ENCODE measurements at places on chromosomes 2 and 18.

- no peak for DNase-seq
These were observed 841.0 kb downstream of the RNF144A start for GRCh38 chr2:7758073-7758759.

DNA sequence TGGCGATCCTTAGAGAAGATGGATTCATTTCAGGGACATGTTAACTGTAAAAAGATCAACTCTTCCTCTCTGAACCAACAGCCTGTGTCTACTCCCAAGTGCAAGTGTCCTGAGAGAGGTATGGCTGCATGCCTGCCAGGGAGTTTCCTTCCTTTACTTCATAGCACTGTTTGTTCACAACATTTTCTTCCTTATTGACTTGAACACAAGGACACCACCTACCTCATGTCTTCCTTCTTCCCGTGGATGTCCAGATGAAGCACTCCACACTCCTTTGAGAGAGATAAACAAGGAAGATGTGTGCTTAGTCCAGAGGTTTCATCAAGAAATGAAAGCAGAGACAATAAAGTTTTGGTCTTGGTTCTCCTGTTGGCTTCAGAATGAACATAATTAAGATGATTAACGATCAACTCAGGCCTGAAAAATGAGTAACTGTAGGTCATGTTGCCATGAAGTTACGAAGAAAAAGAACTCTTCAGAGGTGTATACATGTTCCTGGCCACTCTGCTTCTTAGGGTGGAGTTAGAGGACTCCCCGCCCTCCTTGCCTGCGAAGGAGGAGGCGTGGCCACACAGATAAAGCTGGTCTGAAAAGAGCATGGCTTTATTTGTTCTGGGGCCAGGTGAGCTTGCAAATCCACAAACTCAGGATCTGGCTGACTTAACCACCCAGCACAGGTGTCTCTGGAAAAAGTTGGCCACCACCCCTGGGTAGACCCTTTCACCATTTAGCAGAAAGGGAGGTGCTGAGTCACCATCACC is 155.0 kb upstream of the KCTD1 start:
- no peak for DNase-seq

DNA sequence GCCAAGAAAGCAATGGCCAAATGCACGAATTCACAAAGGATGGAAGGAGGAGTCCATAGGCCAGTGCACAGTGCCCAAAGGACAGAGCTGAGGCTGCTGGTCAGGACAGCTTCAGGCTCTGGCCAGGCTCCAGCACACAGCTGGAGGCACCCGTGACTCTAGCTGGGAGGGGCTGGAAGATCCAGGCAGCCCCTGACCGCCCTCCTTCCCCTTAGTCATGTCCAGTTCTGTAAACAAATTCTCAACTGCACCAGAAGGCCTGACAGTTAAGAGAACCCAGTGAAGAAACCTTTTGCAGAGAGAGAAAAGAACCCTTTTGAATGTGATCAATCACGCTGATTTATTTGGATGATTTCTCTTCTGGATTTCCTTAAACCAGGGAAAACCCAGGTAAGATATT is 7.7 kb upstream of the YWHAQ start:
- no peak for DNase-seq

GRCh38 chr18:25895518-25895917 is 194.9 kb downstream of the SS18 start:
- DNase-seq: no peak

DNA sequence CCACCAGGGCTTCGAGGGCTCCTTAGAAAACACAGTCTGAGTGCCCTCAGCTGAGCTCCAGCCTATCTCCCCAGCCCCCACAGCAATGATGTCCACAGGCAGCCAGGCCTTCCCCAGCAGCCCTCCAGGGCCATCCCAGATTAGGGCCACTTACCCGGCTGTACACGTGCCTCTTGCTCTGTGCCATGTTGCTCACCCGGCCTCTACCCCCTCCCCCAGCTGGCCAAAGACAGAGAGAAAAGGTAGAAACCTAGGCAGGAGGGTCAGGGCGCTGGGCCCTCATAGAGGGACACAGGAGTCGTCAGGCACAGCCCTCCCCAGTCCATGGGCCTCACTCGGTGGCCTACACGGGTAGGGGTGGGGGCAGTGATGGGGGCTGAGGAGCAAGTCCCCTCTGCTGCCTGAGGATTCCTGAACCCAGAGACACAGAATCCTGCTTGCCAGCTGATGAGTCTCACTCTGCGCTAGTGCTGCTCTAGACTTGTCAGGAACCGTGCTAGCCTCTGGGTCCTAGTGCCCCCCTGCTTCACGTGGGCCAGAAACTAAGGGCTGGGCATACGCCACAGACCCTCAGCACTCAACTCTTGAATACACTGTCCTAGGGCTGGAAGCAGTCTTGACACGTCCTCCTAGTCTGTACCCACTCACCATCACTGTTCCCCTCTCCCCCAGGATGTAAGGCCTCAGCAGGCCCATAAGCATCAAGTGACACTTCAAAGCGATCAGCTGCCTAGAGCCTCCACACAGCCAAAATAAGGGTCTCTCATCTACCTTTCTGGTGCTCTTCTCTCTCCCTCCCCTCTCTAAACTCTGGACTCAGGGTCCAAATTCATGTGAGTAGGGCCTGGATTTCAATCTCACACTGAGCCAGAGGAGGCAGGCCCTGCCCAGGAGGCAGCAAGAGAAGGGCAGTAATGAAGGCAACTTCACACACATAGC is at the start of gene DCTN1:
Gene DCTN1 (minus strand): TSS at position 461 of the 939 bp plus-strand sequence. CDS start 274 bp downstream, at position 187.
- peak; percentile 86 for DNase-seq

- no peak for DNase-seq
These were observed 11.1 kb downstream of the E2F6 start for GRCh38 chr2:11454824-11455223.

GRCh38 chr18:24662412-24662821 is 202.0 kb downstream of the HRH4 start:
- no peak for DNase-seq

DNA sequence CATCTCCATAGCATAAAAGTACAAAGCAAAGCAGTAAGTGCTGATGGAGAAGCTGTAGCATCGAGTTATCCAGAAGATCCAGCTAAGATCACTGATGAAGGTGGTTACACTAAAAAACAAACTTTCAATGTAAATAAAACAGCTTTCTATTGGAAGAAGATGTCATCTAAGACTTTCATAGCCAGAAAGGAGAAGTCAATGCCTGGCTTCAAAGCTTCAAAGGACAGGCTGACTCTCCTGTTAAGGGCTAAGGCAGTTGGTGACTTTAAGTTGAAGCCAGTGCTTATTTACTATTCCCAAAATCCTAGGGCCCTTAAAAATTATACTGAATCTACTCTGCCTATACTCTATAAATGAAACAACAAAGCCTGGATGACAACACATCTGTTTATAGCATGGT is 44.0 kb downstream of the METTL8 start:
- DNase-seq: no peak

DNA sequence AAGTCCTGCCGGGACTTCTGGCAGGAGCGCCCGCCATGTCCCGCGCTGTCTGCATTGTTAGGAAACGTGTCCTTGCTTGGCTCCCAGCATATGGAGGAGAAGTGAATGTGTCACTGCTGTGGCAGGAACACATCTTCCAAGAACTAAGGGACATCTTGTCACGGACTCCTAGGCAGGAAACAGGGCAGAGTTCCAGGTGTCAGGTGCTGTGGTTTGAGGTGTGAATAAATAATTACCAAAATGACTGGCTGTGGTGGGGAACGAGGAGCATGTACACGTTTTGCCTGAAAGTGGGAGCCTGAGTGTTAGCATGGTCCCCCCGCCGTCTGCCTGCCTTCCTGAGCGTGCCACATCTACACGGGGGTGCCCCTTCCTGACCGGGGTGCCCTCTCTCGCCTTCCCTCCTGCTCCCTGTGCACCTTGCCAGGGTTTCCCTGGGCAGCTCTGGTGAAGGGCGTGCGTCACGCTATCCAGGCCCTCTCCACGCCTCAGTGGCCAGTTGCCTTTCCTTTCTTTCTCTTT is 237.5 kb downstream of the LDLRAD4 start:
- peak; percentile 84 for DNase-seq

GRCh38 chr2:219772697-219773096 is 145.3 kb downstream of the SLC4A3 start:
- no peak for DNase-seq

DNA sequence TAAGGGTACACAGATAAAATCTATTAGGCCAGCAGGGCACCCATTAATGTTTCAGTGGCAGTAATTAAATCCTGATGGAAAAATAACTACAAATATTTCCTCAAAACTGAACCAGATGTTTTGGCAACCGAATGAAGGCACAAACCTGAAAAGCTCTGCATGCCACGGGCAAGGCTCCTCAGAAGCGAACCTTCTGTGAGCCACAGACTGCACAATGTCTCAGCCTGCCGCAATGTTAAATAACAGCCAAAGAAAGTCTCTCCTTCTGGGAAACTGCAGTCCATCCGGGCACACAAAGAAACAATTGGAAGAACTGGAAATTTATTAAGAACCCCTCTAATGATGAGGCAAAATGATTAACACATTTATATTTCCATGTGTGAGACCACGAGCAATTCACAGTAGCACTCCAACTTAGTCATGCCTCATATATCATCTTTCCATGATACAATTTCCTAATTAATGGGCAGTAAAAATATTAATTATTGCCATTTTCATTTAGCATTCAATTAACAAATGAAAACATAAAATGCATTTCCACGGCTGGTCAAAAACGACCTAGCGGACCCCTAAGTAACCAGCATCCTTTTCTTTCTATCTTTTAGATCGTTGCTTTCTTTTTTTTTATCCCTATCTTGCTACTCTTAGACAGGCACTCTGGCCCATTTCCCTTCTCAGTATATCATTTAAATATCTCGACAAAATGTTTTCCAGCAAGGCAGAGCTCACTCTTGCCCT is 237.5 kb downstream of the EPHA4 start:
- DNase-seq: no peak

GRCh38 chr2:44246840-44247369 is 28.4 kb upstream of the SLC3A1 start:
- DNase-seq: no peak

- DNase-seq: no peak
These were observed 281.8 kb upstream of the CXCR4 start for GRCh38 chr2:136399667-136400289.

DNA sequence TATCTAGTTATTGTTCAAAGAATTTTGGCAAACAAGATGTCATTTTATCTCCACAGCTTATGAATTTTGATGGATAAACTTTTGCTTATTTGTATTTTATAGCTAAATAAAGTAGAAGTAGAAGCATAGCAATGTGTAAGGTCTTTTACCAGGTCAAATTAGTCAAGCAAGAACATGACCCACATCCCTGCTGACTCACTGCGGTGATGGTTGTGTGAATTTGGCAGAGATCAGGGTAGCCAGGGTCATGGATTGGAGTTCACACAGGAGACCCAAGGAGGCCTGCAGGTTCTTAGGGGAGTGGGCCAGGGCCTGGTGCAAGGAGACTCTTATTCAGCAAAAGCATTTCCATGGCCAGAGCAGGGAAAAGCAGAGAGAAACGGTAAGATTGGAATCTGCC is 18.7 kb downstream of the SP140 start:
- DNase-seq: no peak

GRCh38 chr2:15793978-15794377 is 146.4 kb upstream of the MYCN start:
- DNase-seq: no peak

DNA sequence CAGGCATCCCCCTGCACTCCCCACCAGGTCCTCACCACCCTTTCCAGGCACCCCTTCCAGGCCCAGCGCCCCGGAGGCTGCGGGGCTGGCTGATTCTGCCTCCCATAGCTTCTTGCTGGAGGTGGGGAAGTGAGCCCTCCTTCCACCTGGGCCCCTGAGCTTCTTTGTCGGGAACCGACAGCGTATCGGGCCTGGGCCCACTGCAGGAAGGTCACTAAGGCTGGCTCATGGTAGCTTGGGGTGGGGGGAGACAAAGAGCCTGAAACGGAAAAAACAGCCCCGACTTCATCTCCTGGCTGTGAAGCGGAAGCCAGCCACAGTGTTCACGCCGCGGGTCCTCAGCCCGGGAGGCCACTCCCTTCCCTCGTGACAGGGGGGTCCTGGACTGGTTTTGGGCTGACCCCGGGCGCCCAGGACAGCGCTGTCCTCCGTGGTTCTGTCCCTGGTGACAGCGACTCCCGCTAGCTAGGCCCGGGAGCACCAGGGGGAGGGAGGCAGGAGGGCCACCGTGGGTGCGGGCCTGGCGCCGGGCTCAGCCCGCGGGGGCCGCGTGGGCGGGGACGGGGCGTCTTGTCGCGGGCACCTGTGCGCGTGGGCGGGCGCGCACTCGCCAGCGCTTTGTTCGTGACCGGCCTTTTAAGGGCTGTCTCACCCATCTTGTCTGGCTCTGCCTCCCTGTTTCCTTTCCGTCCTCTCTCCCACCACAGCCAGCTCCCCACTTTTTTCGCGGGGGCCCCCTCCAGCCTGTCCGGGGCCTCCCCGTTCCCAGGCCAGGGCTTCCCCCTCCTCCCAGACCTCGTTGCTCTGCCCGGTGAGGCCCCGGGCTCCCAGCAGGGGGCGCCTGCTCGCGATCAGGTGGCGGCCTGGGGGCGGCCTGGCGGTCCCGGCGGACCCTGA is 64.9 kb downstream of the DNMT3A start:
- no peak for DNase-seq

GRCh38 chr18:911025-911424 is 6.4 kb downstream of the ADCYAP1 start:
- DNase-seq: no peak

GRCh38 chr18:6659963-6660725 is 69.4 kb upstream of the ARHGAP28 start:
- no peak for DNase-seq

GRCh38 chr18:23213200-23213599 is 77.9 kb downstream of the CABLES1 start:
- DNase-seq: no peak

DNA sequence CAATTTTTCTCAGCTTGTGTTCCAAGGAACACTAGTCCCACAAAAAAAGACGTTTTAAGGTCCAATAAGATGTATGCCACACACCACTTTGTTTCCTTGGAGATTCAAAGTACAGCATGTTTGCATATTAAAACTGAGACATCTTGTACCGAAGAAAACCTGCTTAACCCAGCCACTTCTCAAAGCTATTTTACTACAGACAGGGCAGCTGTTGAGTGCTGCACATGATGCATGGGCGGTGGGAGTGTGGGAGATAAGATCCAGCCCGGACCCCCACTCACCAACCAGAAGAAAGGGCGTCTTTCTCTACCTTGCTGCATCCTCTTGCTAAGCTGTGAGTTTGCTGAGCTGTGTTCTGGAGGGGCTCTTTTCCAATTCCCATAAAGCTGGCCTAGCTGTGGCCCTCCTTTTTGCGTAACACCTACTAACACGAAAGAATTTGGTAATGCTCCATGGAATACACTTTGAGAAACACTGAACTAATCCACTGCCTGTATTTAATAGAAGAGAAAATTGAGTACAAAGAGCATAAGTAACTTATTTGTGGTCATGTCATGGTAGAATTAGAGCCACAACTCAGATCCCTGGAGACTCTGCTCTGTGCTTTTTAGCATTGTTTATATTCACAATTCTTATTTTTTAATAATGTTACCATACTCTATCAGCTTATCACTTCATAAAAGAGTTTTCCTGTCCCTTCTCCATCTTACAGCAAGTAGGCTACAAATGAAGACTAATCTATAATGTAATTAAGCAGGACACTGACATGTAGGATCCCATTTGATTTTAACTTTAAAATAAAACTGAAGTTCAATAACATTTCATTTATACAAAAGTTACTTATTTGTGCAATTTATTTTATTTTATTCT is 90.0 kb downstream of the PLEKHM3 start:
- no peak for DNase-seq

- DNase-seq: no peak
These were observed 553.6 kb upstream of the NRP2 start for GRCh38 chr2:205128726-205129125.
